Activated CD4-positive, alpha-beta T cell treated with anti-CD3 and anti-CD28 coated beads, Interleukin-2, amount 50 U/mL, for 48 hours (primary cell): ENCODE measurements at places on chromosomes 3 and 15.

- no peak for DNase-seq
Measured at GRCh38 chr3:17891139-17891856, 148.9 kb upstream of the TBC1D5 start.

DNA sequence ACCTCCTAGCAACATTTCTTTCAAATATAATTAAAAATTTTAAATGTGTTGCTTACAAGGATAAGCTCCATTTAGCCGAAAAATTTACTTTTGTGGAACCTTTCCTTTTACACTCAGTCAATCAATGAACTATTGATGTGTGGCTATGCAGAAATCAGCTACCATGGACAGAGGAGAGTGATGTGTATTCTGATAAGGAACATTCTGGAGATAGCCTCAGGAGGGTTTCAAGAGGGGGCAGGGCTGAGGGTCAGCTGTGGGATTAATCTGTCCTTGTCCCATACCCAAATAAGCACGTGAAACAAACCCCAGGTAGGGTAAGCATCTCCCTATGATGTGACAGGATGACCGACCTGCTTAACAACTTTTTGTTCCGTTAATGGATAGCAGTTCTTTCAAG lies 192.6 kb upstream of the PROK2 start:
- no peak for DNase-seq

DNA sequence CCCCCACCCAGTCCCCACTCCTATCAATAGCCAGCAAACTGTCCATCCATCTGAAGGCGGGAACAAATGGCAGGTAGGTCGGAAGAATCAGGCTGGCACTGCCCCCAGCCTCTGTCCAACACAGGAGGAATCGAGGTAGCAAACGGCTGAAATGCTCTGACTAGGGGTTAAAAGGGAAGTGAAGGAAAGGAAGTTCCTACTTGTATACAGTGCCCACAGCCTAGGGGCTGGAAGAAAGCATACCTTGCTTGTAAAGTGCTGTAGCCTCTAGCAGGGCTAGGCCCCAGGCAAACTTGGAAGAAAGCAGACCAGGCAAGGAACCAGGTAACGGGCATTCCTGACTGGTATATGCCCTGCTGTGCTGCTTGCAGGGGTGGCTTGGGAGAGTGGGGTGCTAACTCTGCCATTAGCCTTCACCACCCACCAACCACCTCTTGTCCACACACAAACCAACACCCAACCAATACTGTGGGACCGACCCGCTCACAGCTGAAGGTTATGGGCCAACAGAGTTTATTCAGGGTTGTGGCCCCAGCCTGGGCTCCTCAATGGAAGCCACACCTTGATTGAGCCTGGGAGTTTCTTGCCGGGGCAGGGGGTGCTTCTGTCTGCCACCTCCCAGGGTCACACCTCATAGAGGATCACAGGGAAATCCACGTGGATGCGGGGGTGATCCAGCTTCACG lies 2.4 kb downstream of the TUSC2 start:
- DNase-seq = no peak

GRCh38 chr3:172259111-172259541 lies 189.1 kb downstream of the GHSR start:
- DNase-seq = no peak

DNA sequence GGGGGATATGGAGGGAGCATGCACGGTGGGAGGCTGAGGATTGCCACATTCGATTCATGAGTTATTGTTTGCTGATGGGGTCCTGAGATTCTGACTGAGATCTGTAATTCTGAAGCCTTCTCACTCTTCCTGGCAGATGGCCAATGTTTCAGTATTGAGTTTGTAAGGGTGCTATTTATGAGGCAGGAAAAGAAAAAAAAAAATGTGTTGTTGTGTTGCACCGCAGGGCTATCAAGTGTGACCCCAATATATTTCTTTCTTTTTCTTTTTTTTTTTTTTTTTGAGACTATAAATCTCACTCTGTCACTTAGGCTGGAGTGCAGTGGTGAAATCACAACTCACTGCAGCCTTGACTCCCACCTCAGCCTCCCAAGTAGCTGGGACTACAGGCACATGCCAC lies 3.2 kb upstream of the SENP2 start:
- DNase-seq = no peak

DNA sequence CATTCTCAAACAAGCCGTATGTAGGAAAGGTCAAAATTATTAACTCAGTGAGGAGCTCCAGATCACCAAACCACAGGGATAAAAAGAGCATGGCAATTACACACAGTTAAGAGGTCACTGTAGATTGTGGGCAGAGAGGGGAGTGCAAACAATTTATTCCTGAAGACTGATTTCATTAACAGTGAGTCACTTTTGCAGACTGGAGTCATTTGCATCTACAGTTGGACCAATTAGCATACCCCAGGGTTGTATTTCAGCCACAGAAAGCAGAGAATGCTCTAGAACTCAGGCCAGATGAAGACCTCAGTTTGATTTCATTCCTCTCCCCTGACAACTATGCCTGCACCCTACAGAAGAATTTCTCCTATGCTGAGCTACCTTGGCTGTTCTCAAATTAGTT lies 40.1 kb downstream of the SETMAR start:
- no peak for DNase-seq
